GM12864 (cell line): ENCODE measurements at places on chromosomes 2 and 18.

DNA sequence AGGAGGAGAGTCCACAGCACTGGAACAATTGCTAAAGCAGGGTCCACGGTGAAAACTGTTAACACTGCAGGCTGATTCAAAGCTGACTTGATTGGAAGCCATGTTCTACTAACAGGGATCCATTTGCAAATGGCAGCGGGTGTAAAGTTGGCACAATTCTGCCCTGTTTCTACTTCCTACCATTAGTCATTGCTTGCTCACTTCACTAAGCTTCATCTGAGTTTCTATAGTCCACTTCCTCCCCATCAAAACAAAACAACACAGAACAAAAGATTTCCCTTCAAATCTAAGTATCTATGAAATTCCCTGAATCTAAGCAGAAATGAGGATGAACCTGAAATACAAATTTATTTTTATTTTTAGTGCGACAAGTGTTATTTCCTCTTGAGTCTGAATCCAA lies 187.4 kb upstream of the SOX11 start:
- no peak for DNase-seq

DNA sequence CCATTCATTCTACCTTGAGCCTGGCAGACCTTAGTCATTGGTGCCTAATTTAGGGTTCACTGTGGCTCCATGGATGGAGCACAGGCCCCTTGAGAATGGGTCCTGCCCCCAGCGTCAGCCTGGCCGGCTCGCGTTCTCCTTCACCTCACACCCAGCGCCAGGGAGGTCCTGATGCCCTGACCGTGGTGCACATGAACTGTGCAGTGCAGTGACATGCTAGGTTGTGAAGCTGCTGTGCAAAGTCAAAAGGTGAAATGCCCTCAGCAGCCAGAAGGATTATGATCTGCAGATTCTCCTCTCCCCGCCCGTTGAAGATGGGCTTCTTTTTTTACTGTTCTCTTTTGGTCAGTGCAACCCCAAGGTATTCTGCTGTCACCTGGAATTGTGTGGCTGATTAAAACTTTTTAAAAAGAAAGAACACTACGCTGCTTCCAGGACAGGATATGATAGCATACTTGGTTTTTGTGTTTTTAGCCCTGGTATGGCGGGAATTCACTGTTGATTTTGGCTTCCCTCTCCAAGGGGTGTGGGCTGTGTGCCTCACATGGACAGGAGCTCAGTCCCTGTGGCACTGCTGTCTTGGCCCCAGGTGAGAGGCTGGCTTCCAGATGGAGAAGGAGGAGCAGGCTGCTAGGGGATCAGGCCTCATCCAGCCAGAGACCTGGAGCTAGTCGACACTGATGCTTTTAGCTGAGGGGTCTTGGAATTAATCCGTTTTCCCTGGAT lies 49.4 kb upstream of the MCFD2 start:
- no peak for DNase-seq

DNA sequence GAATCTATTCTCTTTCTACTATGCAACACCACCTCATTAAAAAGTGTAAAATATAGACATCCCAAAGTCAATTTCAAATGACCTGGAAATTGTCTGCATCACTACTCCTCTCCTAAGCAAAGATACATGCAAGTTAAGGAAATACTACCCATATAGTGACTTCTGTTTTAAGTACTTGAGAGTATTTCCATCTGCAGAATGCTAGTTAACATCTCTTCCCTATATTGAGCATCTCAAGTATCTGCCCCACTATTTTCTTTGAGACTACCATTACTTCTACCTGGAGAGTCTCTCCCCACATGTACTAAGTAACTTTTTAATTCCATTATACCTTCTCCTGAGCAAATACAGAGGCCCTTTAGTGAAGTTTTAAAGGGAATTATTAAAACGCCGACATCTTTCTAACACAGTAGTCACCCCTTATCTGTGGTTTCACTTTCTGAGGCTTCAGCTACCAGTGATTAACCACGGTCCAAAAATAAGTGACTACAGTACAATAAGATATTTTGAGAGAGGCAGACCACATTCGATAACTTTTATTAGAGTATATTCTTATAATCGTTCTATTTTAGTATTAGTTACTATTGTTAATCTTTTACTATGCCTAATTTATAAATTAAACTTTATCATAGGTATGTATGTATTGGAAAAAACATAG lies 21.8 kb downstream of the CWC22 start:
- no peak for DNase-seq

- DNase-seq: no peak
These were observed 61.1 kb downstream of the XRCC5 start for GRCh38 chr2:216170076-216170763.

DNA sequence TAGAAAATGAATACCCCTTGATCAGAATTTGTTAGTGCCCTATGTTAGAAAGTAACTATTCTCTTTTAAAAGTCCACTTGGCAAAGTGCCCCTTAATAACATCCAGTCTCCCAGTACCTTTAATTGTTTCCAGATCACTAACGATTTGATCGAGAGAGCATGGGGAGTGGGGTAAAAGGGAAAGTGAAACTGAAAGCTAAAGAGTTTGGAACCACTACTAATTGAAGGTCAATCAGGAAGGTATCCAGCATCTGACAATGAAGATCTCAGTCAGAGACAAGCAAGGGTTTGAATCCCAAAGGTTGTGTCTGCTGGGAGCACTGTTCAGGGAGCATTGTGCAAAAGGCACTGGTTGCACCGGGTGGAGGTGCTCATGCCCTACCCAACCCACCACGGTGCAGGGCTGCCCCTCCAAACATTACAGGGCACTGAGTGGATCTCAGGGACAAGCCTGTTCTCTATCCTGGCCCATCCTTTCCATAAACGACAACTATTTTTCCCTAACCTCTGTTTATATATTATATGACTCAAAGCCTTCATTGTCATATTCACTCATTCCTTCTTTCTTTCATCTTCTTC lies 14.6 kb upstream of the RIT2 start:
- DNase-seq: no peak

- DNase-seq: no peak
These were observed 63.4 kb upstream of the L3MBTL4 start for GRCh38 chr18:6478121-6478520.

DNA sequence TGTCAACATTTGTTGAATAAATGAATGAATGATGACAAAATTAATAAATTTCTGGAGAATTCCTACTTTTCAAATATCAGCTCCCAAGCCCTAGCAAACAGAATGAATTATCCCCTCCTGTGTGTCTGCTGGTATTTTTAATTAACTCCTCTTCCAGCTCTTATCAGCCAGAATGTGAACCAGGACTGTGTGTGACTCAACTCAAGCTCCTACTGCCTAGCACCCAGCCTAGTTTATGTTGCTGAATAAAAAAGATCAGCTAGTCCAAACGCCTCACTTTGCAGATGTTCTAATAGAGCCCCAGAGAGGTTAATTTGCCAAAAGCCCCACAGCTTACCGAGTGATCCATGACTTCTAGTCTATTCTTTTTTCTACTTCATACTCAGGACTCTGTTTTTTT lies 50.3 kb downstream of the RABL2A start:
- DNase-seq: no peak

- no peak for DNase-seq
These were observed 321.4 kb downstream of the IRS1 start for GRCh38 chr2:226478109-226478809.

DNA sequence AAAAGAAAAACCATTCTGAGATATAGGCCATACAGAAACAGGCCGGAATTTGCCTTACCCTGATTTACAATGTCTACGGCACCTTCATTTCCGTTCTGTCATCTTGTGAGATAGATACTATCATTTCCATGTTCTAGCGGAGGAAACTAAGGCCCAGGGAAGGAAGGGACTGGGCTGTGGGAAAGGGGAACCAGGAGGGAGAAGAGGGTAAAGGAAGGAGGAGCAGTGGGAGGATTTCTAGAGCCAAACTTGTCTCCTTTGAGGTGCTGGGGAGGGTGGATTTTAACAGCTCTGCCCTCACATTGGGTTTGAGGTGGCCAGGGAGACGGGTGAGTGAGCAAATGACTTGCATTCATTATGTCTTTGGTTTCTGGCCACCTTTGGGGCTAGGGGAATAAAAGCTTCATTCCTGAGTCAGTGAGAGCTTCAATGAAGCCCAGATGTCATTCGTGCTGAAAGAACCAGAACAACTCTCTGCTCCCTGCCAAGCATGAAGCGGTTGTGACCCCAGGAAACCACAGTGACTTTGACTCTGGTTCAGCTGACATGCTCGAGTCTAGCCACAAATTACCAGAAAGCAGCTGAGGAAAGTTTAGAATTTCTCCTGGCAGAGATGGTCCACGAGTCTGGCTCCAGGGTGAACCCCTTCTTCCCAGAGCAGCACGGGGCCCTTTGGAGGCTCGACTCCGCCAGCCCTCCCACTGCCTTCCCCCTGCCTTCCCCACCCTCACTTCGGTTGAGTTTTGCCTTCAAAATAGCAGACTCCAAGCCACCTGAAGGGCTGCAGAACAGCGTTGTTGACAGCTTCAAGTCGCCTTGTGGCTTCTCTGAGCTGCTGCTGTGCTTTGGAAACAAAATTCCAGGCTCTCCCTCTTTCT lies 3.8 kb downstream of the ACTG2 start:
- DNase-seq: no peak

DNA sequence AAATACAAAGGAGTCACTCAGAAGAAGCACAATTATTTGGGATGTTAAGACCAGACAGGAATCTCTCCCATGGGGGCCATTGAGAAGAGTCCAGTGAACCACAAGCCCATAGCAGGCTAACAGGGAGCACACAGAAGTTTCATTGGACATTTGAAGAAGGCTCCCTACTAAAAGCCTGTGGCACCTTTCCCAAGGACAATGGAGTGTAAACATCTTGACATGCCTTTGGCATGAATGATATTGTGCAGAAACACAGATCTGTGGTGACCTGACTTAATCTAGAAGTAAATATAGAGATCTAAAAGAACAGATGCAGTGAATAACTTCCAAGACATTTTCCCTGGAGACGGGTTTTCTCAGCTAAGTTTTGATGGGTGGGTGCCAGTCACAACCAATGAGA lies 221.5 kb downstream of the EPHA4 start:
- no peak for DNase-seq

DNA sequence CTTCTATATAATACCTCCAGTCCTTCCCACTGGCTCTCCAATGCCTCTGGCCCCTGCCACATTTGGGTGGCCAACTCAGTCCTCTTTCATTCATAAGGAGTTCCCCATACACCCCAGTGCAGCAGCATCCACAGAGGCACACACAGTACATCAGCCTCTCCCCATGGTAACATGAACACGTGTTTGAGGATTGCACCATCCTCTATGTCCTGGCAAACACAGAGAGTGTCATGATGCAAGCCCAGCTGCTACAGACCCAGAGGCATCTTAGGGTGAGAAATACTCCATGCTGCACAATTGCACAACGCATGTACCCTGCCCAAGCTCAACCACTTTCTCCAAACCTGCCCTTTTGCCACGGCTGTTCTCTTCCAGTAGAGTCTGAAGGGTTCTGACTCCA lies 11.5 kb downstream of the IGFBP5 start:
- DNase-seq: no peak

DNA sequence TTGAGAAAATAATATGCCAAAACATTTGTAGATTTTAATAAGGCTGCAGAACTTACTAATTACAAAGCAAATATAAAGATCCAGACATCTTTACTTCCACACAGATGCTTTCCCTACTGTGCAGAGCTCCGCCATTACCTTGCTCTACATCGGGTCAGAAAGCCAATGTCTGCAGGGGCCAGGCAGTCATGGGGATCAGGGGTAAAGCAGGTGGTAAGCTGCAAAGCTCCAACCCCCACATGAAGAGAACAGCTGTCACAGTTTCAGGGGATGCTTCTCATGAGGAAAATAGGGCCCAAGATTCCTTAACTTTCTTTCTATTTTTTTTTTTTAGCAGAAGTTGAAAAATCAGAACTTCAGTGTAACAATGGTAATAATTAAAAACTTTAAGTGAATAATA lies 102.7 kb downstream of the DCC start:
- DNase-seq: no peak

DNA sequence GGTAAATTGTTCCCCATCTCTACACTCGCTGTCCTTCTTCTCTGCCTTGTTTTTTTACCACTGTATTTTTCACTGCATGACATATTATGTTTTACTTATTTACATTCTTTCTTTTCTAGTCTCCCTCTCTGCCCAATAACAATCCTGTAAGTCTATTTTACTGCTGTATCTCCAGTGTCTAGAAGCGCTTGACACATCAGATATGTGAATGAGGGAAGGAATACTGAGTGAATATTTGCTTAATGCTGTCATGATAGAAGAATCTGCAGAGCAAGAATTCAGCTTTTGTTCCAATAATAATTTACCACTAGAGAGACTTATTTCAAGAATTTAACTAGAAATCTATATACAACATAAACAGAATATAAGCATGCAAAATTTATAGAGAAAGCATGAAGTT lies 99.5 kb downstream of the GALNT13 start:
- DNase-seq: no peak

DNA sequence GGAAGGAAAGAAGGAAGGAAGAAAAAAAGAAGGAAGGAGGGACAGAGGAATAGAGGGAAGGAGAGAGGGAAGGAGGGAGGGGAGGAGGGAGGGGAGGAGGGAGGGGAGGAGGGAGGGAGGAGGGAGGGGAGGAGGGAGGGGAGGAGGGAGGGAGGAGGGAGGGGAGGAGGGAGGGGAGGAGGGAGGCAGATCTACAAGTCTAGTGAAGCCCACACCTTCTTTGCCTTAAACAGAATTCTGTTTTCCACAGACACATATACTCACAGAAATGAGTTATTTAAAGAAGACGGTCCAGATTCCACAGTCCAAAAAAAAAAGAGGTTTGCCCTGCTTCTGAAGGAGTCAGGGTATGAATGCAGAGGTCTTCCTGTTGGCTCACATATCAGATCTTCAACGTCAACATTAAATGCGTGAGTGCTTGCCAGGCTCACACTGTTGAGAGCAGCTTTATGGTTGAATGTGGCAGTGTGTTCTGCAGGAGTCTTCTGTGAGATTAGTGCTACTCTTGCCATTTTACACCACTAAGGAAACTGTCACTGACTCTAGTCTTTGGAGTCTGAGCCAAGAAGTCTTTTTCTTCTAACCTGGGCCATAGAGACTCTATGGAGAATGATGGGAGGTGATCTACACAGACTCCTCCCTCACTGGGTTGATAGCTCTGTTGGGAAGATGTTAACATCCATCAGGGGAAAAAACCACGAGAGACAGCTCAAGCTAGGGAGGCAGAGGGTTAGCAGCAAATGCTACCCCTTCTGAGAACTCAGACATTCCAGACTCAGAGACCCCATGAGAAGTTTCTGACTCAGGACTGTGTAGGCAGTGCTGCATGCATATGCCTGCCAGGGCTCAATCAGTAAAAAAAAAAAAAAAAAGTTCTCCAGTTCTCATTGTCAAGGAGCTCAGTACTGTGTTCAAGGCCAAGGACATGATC lies 23.3 kb downstream of the PAX8 start:
- no peak for DNase-seq
